ENCODE measurements at places on chromosomes 3 and 15.

DNA sequence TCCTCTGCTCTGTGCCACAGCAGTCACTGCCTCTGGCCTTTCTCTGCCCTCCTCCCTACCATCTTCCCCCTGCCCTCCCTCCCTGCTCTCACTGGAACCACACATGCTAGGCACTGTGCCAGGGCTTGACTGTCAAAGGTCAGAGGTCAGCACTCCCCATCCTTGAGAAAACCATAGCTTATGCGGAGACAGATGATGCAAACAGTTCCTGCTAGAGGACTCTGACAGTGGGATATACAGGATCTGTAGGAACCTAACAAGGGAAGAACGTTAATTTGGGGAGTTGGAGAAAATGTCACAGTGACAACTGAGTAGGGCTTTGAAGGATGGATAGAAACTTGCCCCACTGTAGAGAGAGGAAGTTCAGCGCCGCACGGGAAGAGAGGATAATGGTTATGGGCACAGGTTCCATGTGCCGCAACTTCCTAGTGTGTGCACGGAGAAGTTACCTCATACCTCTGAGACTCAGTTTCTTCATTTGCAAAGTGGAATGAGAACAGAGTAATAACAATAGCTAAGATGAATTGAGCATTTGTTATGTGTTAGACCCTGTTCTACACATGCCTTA is 29.3 kb upstream of the XYLB start:
- DNase-seq: no peak
- no peaks in the 10 kb centered on the region for H3K4me1 ChIP-seq
- H3K27ac ChIP-seq: no peak overlapping the region
- no peak overlapping the region for H3K4me3 ChIP-seq
- no peaks in the 10 kb centered on the region for H3K36me3 ChIP-seq
- peaks cover 6% of the 10 kb centered on the region for H3K27me3 ChIP-seq

GRCh38 chr3:40627095-40627494 is 102.3 kb downstream of the ZNF621 start:
- DNase-seq: no peak
- peak overlapping the region; percentile 2 for H3K4me3 ChIP-seq
- H3K27ac ChIP-seq: no peak overlapping the region
- H3K36me3 ChIP-seq: peaks cover 58% of the 10 kb centered on the region
- peaks cover 31% of the 10 kb centered on the region for H3K4me1 ChIP-seq

- no peak overlapping the region for H3K4me3 ChIP-seq
- no peak overlapping the region for H3K27ac ChIP-seq
- no peak for DNase-seq
- H3K36me3 ChIP-seq: no peaks in the 10 kb centered on the region
- peaks cover 19% of the 10 kb centered on the region for H3K27me3 ChIP-seq
- no peaks in the 10 kb centered on the region for H3K4me1 ChIP-seq
Observed at GRCh38 chr3:73351423-73352071, 273.2 kb downstream of the PDZRN3 start.

DNA sequence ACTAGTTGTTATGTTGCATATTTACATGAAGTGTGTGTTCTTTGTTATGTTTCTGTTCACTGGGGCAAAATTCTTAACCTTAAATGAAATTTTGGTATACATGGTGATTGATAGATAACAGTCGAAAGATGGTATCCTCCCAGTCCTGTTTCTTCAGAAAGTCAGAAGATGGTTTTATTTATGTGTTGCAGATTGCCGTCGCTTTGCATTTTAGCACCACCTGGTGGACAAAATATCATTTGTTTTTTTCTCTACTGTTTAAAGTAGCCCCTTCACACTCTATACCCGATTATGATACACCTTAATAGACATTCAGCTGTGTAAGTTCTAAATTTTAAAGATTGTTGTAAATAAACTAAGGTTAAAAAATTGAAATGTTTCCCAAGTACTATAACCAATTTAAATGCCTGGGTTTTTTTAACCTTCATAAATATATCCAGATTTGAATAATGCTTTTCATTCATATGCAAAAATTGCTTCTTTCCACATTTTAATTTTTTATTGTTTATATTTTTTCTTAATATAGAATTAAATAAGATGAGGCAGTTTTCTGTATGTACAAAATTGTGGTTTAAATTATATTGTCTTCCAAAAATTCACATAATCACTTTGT is 152.2 kb downstream of the ALCAM start:
- no peaks in the 10 kb centered on the region for H3K4me1 ChIP-seq
- H3K36me3 ChIP-seq: no peaks in the 10 kb centered on the region
- DNase-seq: peak; percentile 41
- no peak overlapping the region for H3K4me3 ChIP-seq

Measured in naive B cell (primary cell).